Left forelimb (tissue), 1 donor: ENCODE measurements at places on chromosomes 5 and 9.

DNA sequence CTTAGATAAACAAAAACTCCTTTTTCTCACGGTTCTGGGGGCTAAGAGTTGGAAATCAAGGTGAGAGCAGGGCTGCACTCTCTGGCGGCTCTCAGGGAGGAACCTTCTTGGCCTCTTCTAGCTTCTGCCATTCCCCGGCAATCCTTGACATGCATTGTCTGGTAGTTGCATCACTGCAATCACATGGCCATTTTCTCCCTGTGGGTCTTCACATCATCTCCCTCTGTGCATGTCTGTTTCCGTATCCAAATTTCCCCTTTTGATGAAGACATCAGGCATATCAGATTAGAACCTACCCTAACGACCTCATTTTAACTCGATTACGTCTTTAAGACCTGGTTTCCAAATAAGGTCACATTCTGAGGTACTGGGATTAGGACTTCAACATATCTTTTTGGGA lies 129.2 kb upstream of the MAN2A1 start:
- no peak for DNase-seq

- no peak for DNase-seq
These were observed 174.9 kb upstream of the HMHB1 start for GRCh38 chr5:143636931-143637528.

GRCh38 chr5:39013938-39014337 lies 60.3 kb downstream of the RICTOR start:
- DNase-seq, result no peak

DNA sequence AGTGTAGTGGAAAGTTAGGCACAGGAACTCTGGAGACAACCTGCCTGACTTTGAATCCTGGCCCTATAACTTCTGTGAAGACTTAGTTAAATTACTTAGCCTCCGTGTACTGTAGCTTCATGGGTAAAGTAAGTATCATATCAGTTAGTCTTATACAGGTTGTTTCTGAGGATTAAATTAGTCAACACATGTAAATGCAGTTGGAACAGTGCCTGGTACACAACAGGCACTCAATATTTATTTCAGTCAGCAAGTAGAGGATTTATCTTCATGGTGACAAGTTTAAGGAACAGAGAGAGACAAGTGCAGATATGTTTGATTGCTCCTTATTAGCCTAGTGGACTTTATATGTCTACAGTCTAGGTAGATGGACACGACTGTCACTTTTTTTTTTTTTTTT lies 2.7 kb downstream of the TSLP start:
- no peak for DNase-seq

DNA sequence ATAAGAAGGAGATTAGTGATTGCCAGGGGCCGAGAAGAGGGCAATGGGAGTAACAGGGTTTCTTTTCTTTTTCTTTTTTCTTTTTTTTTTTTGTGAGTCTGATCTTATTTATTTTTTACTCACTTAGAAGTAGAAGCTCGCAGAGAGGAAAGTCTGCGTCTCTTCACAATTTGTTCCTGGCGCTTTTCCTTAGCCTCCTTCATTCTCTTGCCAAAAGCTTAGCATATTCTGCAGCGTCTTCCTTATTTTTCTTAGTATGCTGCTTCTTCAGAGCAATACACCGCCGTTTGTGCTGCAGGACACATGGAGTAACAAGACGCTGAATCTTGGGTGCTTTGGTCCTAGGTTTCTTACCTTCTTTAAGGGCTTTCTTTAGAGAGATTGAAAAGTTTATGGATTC lies 30.3 kb upstream of the DENND4C start:
- no peak for DNase-seq

DNA sequence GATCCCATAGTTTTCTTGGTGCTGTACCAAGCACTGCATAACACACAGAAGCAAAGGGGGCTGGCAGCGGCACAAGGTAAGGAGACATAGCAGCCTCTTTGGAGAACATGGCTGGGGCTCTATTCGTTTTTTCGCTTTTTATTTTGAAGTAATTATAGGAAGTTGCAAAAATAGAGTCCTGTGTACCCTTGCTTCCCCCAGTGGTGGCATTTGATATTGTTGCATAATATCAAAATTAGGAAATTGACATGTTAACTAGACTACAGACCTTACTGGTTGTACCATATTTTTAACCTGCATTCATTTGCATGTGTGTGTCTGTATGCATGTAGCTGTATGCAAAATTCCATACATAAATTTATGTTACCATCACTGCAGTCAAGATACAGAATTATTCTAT lies 6.6 kb upstream of the UBQLN1 start:
- no peak for DNase-seq

DNA sequence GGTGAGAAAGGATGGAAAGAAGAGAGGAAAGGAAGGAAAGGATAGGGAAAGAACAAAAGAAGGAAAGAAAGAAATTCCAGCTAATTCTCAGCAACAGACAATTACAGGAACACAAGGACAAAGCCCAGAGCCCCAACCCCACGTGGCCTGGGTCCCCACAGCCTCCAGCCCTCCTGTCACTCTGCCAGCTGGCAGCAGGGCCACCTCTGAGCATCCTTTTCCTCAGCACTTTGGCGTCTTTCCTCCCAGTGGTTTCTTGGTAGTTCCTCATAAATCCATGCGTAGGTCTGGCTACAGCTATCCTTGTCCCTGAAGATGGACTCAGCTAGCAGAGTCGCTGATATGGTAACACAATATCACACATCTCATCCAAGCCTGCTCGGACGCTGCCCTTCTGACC lies 28.3 kb downstream of the ADAMTS2 start:
- no peak for DNase-seq

- DNase-seq, result no peak
These were observed 39.7 kb downstream of the SLC1A3 start for GRCh38 chr5:36646100-36646499.

DNA sequence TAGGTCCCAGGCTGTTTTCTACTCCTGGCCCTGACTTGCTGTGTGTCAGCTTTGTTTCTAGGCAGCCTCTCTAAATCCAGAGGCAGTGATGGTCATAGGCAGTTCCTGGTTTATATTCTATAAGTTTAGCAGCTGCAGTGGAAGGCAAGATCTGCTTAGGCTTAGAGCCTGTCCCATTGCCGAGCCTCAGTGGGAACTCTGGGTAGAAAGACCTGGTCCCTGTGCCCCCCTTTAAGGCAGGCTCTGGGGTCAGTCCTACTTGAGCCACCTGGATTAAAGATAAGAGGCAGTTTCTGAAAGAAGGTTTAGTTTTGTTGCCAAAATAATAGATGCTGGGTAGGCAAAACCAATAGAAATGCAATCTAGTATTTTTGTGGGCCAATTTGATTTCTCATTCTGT lies 13.6 kb downstream of the MCCC2 start:
- no peak for DNase-seq

DNA sequence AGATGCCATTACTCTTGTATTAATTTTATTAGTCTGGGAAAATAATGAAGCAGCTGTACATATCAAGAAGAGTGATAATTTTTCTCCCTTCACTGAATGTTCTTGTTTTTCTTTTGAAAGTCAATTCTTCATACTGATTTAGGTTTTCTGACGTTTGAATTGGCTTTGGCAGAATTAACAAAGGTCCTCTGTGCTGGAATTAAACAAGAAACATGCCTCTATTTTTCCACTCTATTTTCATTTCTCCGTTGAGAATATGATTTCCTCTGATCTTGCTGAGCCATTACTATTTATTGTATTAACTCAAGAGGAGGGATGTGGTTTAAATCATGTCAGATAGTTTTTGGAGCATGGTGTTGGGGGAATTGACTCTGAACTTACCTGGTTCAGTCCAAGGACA lies 42.3 kb downstream of the ANKDD1B start:
- no peak for DNase-seq

DNA sequence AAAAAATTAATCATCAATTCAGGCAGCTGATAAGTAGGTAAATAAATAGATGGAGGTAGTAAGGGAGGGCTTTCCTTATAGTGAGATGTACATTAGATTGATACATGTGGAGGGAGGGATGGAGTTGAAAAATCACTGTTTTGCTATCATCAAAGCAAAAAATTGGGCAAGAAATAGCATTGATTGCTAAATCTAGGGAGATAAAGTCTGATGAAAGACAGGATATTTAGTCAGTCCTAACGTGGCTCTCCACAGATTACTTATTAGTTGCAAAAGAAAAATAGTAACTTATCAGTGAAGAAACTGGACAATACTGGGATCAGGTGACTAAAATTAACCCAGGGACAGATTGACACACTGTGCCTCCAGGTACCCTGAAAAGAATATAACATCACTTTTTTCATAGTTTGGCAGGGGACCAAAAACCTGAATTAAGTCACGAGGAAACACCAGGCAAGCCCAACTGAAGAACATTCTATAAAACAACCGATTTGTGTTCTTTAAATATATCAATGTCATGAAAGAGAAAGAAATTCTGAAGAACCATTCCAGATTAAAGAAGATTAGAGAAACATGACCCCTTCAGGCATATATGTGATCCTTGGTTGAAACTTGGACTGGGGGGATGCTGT lies 27.1 kb upstream of the GOLPH3 start:
- no peak for DNase-seq

DNA sequence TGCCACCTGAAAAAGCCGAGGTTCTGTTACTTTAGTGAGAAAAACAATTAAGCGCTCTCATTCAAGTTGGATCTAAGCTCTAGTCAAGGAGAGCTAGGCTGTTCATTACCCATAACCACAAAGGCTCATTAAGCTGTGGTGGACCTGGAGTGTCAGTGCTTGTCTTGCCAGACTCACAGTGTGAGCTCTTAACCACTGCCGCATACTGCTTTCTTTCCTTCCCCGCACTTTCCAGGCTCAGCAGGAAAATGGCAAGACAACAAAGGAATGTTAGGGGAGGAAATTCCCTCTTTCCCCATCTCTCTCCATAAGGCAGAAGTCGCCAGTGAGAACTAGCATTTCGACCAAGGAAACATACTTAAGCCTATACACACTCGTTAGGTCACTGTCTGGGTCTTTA lies 467.3 kb downstream of the ENC1 start:
- DNase-seq, result no peak

DNA sequence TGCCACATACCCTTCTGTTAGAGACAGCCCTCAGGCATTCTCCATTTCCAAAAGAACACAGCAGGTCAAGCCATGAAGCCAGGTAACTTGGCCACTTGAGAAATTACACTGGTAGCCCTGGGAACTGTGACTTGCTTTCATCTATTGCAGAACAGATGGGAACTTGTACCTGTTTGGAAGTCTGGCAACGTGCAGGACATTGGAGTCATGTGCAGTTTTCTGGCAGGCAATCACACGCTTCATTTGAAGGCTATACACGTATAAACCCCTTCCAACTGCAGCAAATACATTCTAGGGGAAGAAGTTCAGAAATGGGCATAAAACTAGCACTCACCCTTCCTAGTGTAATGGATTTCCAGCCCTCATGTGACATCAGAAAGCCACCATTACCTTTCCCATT lies 54.0 kb downstream of the WDR41 start:
- DNase-seq, result no peak

DNA sequence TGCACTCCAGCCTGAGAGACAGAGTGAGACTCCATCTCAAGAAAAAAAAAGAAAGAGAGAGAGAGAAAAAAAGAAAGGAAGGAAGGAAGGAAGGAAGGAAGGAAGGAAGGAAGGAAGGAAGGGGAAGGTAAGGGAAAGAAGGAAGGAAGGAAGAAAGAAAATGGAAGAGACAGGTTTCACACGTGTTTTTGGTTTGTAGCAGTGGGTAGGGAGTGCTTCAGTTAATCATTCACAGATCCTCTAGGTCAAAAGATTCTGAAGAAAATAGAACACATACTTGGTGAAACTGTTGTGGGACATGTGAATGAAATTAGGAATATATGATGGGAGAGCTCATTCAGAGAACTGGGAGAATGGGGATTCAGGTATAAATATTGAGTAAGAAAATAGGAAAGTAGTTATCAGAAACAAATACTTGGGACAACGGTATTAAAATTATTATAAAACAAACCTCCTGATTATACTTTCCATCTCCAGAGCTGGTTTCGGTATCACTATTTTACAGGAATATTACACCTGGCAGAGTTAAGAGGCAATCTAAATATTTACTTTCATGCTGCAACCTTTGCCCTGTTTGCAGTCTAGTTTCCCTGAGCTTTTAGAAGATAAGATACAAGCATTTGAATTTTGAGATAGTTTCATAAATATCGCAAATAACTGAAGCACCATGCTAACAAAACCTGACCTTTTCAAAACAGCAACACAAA lies 37.2 kb downstream of the MARVELD2 start:
- no peak for DNase-seq

DNA sequence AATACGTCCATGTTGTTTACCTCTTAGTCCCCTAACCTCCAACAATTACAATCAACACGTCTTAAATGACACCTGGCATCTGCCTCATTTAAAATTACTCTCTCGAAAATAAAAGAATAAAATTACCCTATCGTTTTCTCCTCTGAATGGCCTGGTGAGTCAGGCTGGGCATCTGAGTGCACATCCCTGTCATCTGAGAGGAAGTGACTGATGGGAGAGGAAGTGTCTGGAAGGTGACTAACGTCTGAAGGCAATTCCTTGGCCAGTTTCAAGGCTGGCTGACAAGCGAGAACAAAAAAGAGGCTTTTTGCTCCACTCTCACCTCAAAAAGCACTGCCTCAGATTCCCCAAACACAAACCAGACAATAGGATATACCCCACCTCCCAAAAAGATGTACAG lies 57.7 kb downstream of the MAPKAP1 start:
- DNase-seq, result no peak

DNA sequence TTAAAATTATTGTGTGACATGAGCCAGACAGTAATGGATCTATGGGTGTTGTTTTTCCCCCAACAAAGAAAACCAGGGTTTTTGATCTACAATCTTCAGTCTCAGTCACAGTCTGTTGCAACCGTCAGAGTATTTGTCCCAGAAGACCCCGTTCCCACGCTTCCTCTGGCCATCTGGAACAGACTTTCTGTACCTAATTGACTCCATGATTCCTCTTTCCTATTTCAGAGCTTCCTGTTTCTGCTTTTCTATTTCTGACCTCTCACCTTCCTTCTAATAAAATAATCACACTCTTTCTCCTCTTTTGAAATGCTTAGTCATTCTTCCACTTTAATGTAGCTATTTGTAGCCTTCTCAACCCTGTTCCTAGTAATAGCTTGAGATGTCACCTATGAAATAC lies 1044.8 kb downstream of the DTWD2 start:
- no peak for DNase-seq

GRCh38 chr5:66230551-66230950 lies 86.5 kb downstream of the SREK1 start:
- DNase-seq, result no peak

- peak; percentile 14 for DNase-seq
These were observed 2.1 kb upstream of the SIT1 start for GRCh38 chr9:35652829-35653209.

- DNase-seq, result no peak
These were observed 66.8 kb upstream of the FCN2 start for GRCh38 chr9:134813841-134814240.

DNA sequence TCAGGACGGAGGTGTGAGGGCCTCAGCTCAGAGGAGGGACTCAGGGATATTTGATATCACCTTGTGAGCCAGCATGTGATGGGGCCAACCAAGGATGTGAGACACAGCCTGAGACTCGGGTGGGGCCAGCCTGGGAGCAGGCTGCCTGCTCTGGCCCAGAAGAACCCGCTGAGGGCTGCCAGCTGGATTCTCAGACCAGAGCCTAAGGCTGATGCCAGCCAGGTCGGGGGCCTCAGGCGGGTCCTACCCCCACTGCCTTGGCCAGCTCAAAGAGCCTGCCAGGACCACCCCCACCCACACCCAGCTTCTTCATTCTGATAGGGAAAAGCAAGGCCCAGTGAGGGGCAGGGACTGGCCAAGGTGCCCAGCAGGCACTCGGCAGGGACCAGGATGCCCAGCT lies 20.3 kb upstream of the DUSP1 start:
- peak; percentile 68 for DNase-seq
